DMS153 (cell line): ENCODE measurements at places on chromosomes 1 and 21.

- DNase-seq = no peak
Observed at GRCh38 chr1:114695430-114696058, at the start of gene AMPD1. TSS of gene AMPD1 (minus strand) at chr1:114695546. CDS start at chr1:114695471, 75 bp downstream.

DNA sequence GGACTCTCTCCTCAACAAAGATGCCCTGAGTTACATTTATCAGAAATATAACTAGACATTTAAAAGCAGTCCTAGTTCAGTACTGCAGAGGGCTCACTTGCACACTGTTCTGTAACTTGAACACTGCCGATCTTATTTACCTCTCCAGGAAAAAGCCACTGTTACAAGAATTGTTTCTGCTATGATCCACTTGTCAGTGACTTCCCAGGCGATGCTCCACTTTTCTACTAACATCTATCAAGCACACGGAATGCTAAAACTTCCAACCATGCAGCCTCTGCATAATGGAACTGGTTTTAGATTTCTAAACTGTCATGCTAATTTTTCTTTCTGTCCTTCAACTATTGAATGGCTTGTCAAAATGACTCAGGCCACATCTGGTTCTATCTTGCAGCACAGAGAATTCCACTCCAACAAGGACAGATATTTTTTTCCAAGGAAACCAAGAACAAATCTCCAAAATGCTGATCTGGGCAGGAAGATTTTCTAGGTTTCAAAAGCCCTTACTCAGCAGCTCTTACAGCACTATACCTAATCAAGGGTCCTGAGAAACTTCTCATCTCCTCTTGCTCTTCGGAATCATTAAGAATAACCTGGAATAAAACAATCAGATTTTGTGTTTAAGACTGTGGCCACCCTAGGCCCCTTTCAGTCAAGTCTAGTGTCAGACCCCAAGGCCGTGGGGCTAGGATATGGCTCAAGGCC lies 9.9 kb downstream of the SEC16B start:
- no peak for DNase-seq

DNA sequence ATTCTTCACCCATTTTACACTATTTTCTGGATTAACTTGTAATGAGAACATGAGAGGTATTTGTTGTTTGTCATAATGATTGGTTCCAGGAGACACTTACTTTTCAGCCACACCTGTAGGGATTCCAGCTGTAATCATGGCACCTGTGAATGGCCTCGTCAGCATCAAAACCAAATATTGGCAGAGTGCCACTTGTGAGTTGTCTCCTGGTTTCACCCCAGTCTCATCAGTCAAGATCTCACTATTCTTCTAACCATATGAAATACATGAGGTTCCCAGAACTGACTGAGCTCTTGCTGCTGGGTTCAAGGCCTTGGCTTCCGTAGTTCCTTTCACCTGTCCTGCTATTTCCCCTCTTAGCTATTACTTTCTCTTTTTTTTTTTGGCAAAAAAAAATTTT lies 246.6 kb upstream of the ADGRL2 start:
- DNase-seq = peak; percentile 60

GRCh38 chr21:45454060-45454925 lies 49.3 kb downstream of the COL18A1 start:
- no peak for DNase-seq

DNA sequence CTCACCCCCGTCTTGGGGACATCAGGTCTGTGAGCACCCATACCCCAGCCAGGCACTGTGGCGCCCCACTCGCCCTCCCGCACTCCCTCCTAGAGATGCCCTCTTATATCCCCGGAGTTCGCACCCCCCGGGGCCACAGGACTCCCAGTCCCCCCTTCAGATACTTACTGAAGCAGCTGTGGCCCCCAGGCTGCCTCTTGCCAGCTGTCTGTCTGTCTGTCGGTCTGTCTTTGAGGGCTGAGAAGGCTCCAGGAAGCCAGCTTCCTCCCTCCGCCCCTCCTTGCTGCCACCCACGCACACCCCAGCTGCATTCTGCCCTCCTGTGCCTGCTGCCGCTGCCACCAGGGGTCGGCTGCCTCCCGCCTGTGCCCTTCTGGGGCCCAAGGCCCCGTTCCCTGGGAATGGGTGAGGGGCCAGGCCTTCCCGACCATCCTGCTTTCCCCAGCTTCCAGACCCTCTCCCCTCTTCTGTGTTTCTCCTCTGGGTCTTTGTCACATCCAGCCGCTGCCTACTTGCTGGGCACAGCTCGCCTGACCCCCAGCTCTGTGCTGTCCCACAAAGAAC lies at the start of gene PTPN7:
Gene PTPN7, minus strand, starts transcription at position 226 of the 564 bp plus-strand sequence. CDS start 1,200 bp downstream, outside the sequence.
- no peak for DNase-seq
